ENCODE measurements at places on chromosomes 11 and 22. TPM values are rescaled to one million over a fixed set of nuclear protein-coding genes. Genes with fewer than 3 reads are reported as not detected.

The ACRV1 gene
- not detected for total RNA-seq

The CELF1 gene
- 136 TPM for total RNA-seq

The P2RX3 gene
- total RNA-seq = not detected

The ANO5 gene
- not detected for total RNA-seq

The MAPK8IP2 gene
- total RNA-seq = 0.20 TPM

The ZBTB16 gene
- 2.5 TPM for total RNA-seq

The TRIM66 gene
- total RNA-seq = 12.4 TPM

The ANKK1 gene
- total RNA-seq = 0.20 TPM

Data from activated B cell treated with CpG ODN at 0.5 μM for 24 hours (primary cell).